ENCODE measurements at places on chromosomes 4 and X. TPM values are rescaled to one million over a fixed set of nuclear protein-coding genes. Genes with fewer than 3 reads are reported as not detected.

Gene CFP
- 2.5 TPM for total RNA-seq

Gene MTTP
- 0.30 TPM for total RNA-seq

Gene MAGEA12
- total RNA-seq = not detected

Gene RAB39B
- total RNA-seq = 0.30 TPM

Gene IQSEC2
- 6.6 TPM for total RNA-seq

Gene CFI
- 10.1 TPM for total RNA-seq

Gene TEX11
- total RNA-seq = not detected

Gene HSFX2
- not detected for total RNA-seq

Gene MAGEA10
- total RNA-seq = not detected

Gene TXK
- 1.1 TPM for total RNA-seq

Gene CCSER1
- 12.3 TPM for total RNA-seq

Gene EGF
- total RNA-seq = 3.5 TPM

Gene CLCN5
- total RNA-seq = 18.9 TPM

Gene PNMA5
- not detected for total RNA-seq

Gene TMEM150C
- total RNA-seq = 11.6 TPM

Gene TMSB15A
- total RNA-seq = 9.3 TPM

Gene TRPC3
- total RNA-seq = 3.1 TPM

Gene SHOX
- total RNA-seq = not detected

Gene CPE
- total RNA-seq = 87.3 TPM

Gene POLN
- 4.2 TPM for total RNA-seq

Gene FANCB
- 6.5 TPM for total RNA-seq

Gene P2RY10
- 1.3 TPM for total RNA-seq

Gene CTAG1B
- total RNA-seq = not detected

Gene TEX13C
- total RNA-seq = not detected

Gene AMOT
- 18.7 TPM for total RNA-seq

Gene GLOD5
- not detected for total RNA-seq

Gene PRIMPOL
- total RNA-seq = 28.3 TPM

Gene SUPT20HL1
- total RNA-seq = not detected

Gene TRMT2B
- 8.8 TPM for total RNA-seq

Gene MGARP
- total RNA-seq = not detected

Gene CCDC120
- total RNA-seq = 3.6 TPM

Gene GABRG1
- under 0.01 TPM for total RNA-seq

Gene CLDN22
- total RNA-seq = not detected

Gene VCX3A
- total RNA-seq = not detected

Gene GAB1
- total RNA-seq = 51.5 TPM

Gene SPANXA2
- not detected for total RNA-seq

Gene TEX13B
- not detected for total RNA-seq

Gene TMPRSS11F
- 2.3 TPM for total RNA-seq

Gene FAM156B
- total RNA-seq = 31.2 TPM

Gene SYN1
- 0.30 TPM for total RNA-seq

Gene MFAP3L
- 10.5 TPM for total RNA-seq

Gene HSFX3
- not detected for total RNA-seq

Gene OTC
- total RNA-seq = not detected

Gene COX7B2
- not detected for total RNA-seq

Gene F9
- 0.20 TPM for total RNA-seq

Gene C4orf51
- total RNA-seq = not detected

Gene ZFP92
- total RNA-seq = 0.59 TPM

Gene GPR101
- not detected for total RNA-seq

Gene KCNE5
- 1.8 TPM for total RNA-seq

Gene MID1IP1
- 20.5 TPM for total RNA-seq

Gene CPZ
- total RNA-seq = 14.1 TPM

Gene GPC3
- 307 TPM for total RNA-seq

Gene NPFFR2
- not detected for total RNA-seq

Gene PDGFRA
- total RNA-seq = 138 TPM

Gene CSAG3
- total RNA-seq = not detected

Measured in skin of body (tissue), 3 donors.